Right cardiac atrium (tissue), 5 donors: ENCODE measurements at places on chromosomes 5 and 9. TPM values are rescaled to one million over a fixed set of nuclear protein-coding genes. Genes with fewer than 3 reads are reported as not detected.
A peak's percentile ranks its signal among the peaks of the same experiment; 100 is the strongest.

CDC20B gene
- not detected for total RNA-seq

DNA sequence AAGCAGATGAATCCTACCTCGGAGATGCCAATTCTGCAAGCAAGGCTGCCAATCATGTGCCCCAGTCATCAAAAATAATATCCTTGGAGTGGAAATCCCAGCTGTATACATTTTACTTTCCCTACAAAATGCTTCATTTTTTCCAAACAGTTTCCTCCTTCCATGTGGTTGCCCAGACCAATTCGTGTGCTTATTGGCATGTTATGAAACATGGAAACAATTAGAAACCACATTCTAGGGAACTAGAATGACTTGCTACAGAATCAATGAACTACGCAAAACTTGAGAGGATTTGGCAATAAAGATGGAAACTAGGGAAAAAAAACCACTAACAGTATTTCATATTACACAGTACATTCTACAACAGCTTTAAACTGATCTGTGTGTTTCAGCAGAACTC, 584.5 kb upstream of the DMAC1 start:
- DNase-seq, result no peak

DNA sequence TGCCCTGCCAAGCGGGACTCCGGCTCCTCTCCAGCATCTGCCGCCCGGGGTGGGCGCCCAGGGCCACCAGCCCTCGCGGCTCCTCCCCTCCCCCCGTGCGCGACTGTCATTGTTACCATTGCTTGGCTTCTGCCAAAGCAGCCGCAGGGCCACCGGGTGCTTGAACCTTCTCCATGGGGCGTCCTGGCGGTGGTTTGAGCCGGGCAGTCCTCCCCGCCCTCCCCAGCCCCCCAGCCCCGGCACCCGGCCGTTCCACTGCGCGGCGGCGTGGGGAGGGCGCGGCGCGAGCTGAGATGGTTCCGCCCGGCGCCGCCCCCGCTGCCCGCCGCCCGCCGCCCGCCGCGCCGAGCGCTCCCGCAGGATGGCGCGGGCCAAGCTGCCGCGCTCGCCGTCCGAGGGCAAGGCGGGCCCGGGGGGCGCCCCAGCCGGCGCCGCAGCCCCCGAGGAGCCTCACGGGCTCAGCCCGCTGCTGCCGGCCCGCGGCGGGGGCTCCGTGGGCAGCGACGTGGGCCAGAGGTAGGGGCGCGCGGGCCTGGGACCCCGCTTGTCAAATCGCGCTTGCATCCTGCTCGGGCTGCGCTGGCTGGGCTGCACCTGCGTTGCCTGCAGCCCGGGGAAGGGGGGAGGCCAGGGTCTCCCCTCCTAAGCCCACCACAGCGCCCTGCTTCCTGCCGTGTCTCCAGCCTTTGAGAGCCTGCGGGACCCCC, 34.4 kb downstream of the KCNT1 start:
- no peak for DNase-seq

LMNB1 gene
- total RNA-seq, result 1.2 TPM

DNA sequence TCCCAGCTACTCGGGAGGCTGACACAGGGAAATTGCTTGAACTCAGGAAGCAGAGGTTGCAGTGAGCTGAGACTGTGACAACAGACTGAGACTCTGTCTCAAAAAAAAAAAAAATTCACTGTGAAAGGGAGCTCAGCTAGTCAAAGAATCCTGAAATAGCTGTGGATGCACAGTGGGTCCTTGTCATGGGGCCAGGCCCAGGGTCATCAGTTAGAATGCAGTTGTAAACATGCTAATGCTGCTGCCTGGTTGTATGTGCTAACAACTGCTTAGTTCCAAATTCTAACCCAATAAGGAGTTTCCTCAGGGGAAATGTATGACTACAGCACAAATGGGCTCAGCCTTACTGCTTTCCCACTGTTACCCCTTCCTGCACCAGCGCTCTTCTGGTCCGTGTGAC, 84.0 kb downstream of the PALM2AKAP2 start:
- peak; percentile 16 for DNase-seq

GRCh38 chr9:117720066-117720465, 15.9 kb downstream of the TLR4 start:
- DNase-seq, result no peak

AJM1 gene
- total RNA-seq, result 4.4 TPM

- DNase-seq, result no peak
These were observed 208.8 kb downstream of the DAB2IP start for GRCh38 chr9:121860213-121860612.

IRX2 gene
- total RNA-seq, result 1.4 TPM

CAMK4 gene
- 0.65 TPM for total RNA-seq

DNA sequence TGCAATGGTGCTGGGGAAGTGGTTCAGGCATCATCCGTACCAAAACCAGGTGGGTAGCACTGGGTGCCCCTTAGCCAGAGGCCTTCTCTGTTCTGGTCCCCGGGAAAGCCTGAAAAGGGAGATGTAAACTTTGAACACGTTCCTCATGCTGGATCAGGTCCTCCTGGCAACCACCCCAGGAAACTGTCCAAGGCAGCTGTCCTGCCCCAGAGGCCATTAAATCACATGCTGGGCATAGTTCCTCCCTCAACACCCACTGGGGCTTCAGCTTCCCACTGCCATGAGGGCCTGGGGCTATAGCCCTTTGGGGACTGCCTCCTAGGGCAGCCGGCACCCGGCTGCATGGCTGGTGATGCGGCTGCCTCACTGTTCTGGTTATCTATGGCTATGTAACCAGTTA, 228.9 kb upstream of the MVB12B start:
- no peak for DNase-seq

- no peak for DNase-seq
These were observed 21.7 kb downstream of the XRCC4 start for GRCh38 chr5:83099001-83099400.

DNA sequence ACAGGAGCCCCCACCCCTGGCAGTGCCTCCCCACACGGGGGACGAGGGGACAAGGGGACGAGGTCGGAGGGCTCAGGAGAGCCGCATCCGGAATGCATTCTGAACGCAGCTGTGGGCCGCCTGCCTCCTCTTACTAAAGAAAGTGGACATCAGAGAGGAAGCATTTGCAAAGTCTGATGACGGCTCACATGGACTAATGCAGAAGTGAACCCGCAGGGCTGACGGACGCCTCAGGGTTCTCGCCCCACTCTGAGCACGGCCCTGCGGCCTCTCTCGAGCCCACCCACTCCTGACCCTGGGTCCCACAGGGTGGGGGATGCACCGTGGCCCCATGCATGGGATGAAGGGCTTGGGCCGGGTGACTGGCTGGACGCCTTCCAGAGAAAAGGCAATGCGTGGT, 5.9 kb downstream of the LPCAT1 start:
- DNase-seq, result peak; percentile 50

DNA sequence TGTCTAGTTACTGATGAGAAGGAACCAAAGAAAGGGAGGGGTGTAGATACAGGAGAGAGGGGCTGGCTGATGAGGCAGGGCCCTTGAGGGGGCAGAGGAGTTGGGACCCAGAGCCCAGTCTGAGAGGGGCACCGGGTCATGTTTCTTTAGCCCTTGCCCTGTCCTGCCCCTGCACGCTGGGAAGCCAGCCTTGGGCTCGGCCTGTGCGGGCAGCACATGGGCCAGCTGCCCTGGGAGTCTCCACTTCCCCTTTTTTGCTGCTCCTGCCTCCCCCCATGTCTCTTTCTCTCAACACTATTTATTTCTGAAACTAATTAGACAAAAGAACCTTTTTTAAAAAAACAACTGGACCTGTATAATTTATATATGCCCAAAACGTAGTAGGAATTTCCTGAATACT, 20.5 kb downstream of the MVB12B start:
- DNase-seq, result peak; percentile 71

- no peak for DNase-seq
These were observed 85.8 kb upstream of the DMRT1 start for GRCh38 chr9:755454-756381.

LCN1 gene
- not detected for total RNA-seq

DNA sequence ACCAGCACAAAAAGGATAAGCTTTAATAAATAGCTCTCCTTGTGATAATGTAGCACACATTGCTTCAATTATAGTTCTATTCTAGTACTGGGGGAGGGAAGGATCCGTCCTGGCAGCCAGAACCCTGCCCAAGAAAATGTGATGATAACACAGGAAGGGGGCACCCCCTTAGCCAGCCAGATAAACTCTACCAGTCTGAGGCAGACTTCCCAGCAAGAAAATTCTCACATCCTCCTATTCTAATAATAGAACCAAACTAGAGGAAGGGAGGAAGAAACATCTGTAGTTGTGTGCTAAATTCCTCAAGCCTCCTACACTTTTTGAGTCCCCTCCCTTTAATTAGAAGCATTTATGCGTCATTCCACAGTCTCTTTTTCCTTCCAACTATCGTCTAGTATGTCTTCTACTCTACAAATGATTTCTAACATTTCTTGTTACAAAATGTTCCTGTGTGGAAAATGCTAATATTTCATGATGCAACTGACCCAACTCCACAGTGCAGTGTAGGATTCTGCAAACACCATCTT, 261.0 kb downstream of the SEMA5A start:
- DNase-seq, result no peak

DNA sequence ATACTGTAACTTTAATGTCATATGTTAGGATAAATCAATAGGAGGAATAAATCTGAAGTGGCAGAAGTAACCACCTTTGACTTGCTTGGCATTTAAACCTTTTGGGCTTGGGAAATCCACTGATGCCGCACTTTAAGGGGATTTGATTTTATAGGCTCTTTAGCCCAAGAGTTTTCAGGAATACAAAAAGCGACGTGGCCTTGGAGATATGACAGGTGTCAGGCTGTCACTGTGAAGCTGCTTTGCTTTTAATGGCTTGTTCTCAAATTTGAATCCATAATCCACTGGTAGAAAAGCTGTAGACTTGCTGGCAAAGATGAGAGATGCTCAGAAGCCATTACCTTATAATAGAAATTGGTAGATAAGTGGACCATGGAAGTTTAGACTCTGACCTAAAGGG, 71.6 kb downstream of the GABRG2 start:
- DNase-seq, result no peak
